Neural crest cell (in vitro differentiated cells): ENCODE measurements at places on chromosomes 1 and 21.

GRCh38 chr1:68373173-68373572 is 76.6 kb downstream of the RPE65 start:
- no peak for DNase-seq

DNA sequence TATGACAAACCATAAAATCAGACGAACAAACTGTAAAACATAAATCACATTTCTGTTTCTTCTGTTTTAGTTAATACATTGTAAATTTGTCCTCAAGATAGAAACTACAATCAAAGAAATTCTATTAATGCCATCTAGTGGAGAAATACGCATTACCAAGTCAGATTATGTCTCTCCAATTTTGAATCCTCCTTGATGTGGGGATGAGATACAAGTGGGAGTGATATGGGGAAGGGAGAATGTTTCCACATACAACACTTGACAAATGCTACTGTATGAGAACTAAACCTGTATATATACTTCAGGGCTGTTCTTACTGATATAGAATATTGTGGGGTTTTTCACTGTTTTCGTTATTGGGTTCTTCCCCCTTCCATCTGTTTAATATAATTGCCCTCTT is 2.6 kb downstream of the HFM1 start:
- no peak for DNase-seq

DNA sequence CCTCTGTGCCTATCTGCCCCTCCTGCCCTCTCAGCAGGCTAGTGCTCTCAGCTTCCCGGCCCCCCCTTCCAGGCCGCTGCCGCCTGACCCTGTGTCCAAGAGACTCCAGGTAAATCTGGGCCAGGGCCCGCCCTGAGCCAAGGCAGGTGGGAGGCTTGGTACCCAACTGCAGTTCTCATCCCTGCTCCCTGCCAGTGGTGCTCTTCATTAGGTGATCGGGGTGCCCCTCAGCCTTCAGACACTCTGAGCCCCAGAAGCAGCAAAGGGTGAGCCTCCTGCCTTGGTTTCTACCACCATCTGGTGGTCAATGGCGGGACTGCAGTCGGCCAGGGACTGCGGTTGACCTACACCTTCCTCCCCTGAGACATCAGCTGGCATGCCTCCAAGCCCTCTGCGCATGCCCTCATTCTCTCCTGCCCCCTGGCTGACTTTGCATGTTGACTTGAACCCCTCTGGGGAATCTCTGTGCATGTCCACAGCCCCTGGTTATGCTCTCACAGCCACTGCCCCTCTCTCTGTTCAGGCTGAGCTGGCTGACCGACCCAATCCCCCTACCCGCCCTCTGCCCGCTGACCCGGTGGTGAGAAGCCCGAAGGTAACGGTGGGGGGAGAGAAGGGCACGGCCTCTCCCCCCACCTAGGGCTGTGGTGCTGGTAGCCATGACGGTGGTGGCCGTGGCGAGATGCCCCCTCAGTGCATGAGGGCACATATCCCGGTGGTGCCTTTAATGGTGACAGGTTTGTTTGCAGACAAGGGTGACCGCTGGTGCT is 2.0 kb upstream of the EFNA4 start:
- peak; percentile 99 for DNase-seq

DNA sequence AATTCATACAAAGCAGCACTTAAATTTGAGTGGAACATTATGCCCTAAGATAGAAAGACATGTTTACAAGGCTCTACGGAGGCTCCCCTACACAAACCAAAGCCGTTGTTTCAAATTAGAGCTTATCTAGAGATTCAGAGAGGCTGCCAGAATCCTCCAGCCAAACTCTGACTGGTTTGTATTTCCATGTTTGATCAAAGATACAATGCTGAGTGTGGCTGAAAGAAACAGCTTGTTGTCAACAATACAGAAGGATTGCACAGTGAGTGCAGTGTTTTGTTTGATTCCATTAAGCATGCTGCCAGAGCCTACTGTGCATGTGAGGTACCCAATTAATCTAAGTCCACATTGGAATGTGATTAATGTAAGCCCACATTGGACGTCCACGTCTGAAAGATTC is 402.7 kb downstream of the DISC1 start:
- DNase-seq = no peak

DNA sequence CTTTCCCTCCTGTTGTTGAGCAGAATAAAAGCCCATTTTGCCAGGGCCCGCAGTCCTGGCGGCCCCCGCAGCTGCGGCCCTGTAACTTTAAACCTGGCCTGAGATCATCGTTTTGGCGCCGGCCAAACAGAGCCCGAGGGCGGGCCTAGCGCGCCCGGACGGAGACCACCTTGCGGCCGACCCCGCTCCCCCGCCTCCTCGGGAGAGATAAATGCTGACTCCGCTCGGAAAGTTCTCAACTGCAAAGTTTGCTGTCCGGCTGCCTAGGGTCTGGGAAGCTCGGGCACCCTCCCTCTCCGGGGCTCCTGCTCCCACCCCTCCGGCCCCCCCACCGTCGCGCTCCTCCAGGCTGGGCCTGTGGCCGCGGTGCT is at the start of gene PDPN:
Gene PDPN, plus strand, starts transcription at position 238 of the 371 bp plus-strand sequence. CDS start 202 bp downstream, outside the sequence.
- peak; percentile 69 for DNase-seq

DNA sequence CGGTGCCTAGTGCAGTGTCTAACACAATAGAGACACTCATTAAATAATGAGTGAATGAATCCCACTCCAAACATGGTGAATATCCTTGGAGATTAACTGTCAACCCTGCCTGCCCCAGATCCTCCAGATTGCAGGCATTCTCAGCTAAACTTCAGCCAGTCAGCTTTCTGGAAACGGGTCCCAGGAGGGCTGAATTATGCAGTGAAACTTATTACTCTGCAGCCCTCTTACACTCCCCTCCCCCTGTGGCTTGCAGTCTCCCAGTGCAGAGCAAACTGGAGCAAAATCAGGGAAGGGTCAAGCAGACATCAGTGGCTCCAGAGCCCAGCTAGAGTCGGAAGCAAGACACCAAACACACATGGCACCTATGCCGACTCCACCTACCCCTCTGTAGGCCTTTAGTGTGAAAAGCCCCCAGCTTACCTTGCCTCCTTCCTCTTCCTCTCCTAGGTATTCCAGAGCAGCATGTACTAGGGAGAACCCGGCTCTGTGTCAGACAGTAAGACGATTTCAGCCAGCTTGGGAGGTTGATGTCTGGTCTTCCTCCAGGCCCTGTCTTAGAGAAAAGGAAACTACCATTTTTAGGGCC is 6.5 kb upstream of the RGS16 start:
- DNase-seq = no peak
